CD4-positive, alpha-beta T cell treated with Interleukin-4 for 1 hour (primary cell): ENCODE measurements at places on chromosomes 3 and 15.
A peak's percentile ranks its signal among the peaks of the same experiment; 100 is the strongest.

- no peak for DNase-seq
These were observed 27.7 kb downstream of the HES1 start for GRCh38 chr3:194163697-194164096.

- DNase-seq = no peak
These were observed 44.0 kb downstream of the CD200 start for GRCh38 chr3:112376992-112377391.

GRCh38 chr3:71066356-71066755, 517.2 kb downstream of the FOXP1 start:
- DNase-seq = peak; percentile 50

DNA sequence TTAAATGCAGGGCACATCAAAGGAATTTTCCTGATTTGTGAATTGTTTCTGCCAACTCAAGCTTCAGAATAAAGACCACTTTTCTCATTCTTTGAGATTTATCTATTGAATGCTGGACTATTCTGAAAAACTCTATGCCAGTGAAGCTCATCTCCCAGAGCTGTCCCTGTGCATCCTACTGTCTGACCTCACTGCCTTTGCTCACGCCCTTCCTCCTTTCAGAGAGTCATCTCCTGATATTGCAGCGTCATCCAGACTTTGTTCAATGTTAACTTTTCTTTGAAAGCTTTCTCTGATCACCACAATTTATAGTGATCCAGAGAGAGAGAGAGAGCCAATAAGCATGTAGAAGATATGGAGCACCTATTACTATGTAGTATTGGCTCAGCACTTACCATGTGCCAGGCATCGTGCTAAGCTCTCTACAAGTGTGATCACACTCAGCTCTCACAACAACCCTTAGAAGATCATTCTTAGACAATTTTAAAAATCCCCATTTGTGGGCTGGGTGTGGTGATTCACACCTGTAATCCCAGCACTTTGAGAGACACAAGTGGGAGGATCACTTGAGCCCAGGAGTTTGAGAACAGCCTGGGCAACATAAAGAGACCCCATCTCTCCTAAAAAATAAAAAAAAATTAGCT, 30.2 kb upstream of the TLE3 start:
- DNase-seq = no peak

- DNase-seq = no peak
These were observed 621.4 kb downstream of the PDCD6IP start for GRCh38 chr3:34419801-34420200.

- no peak for DNase-seq
These were observed 303.9 kb downstream of the PDCD6IP start for GRCh38 chr3:34102288-34102687.

DNA sequence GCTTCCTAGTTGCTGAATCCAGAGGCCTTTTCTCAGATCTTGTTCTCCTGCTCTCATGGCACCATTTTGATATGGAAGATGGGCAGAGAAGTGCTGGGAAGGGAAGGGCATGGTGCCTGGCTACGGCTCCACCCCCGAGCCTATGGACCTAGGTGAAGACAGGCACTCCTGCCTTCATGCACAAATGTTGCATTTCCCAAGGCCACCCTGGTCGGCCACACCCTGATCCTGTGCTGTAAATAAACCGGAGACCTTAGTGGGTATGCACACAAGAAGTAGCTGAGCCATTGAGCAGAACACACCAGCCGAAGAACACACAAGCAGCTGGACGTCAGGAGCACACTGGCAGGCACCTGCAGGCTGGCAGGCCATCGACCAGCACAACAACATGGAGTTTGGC, 261.6 kb downstream of the SHQ1 start:
- DNase-seq = no peak

DNA sequence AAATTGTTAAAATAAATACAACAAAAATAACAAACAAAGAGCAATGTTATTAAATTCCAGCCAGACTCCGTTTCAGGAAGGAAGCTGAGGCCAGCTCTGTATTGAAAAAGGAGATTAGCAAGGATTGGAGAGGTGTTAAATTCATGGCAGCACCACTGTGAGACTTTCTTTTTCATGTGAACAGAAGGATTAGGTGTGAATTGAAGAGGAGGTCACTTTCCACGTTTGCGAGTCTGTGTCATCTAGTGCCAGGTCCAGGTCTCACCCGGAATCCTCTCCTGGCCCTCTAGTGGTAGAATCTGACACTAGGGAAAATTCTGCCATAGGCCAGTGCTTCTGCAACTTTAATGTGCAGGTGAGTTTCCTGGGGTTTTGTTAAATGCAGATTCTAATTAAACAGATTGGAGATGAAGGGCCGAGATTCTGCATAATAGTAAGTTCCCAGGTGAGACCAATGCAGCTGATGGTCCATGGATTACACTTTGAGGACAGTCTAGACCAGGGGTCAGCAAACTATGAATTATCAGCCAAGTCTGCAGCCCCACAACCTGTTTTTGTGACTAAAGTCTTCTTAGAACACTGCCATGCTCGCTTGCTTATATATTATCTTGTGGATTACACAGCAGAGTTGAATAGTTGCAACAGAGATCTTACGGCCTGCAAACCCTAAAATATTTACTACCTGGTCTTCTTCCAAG, 9.2 kb upstream of the SLC6A1 start:
- DNase-seq = peak; percentile 21

- no peak for DNase-seq
These were observed 994 bp downstream of the MESP1 start for GRCh38 chr15:89749951-89750559.

- DNase-seq = no peak
These were observed 27.5 kb downstream of the AVEN start for GRCh38 chr15:34011481-34011880.

- no peak for DNase-seq
These were observed 7.3 kb downstream of the PRKCD start for GRCh38 chr3:53168175-53168923.

DNA sequence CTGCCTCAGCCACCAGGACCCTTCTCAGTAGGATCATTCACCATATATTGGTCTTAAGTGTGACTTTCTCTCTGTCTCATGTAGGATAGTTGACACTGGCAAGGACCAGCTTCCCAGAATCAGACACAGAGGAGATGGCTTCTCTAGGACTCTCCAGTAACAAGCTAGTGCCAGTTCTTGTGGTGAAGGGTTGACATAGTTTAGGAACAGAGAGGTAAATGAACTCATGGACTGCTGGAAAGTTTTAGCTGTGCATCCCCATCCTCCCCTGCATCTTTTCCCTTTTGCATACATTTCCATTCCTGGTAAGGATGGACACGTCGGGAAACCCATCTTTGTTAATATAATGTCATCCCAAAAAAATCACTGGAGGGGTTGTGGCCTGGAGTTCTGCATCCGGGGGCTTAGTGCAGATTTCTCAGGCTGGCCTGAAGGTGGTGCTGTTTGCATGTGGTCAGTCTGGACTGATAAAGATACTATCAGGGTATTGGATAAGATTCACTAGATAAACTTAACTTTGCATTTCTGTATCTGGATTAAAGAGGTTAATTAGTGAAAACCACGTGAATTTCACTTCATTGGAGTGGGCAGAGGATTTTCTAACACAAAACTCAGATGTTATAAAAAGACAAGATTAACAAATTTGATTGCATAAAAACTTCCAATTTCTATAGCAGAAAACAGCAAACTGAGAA, 110.8 kb downstream of the TBC1D2B start:
- peak; percentile 61 for DNase-seq

DNA sequence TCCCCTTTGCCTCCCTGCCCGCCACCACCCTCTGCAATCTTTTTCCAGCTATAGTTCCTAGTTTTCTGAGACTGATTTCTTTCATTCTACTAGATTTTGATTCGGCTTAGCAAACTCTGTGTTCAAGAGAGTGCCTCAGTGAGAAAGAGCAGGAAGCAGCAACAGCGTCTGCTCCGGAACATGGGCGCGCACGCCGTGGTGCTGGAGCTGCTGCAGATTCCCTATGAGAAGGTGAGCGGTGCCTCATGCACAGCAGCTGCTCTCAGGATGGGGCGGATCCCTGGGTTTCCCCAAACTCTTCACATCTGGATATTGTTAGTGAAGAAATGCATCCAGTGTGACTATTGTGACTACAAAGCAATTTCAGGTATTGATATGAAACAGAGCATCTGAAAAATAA, 191.8 kb downstream of the ITPR1 start:
- DNase-seq = no peak

DNA sequence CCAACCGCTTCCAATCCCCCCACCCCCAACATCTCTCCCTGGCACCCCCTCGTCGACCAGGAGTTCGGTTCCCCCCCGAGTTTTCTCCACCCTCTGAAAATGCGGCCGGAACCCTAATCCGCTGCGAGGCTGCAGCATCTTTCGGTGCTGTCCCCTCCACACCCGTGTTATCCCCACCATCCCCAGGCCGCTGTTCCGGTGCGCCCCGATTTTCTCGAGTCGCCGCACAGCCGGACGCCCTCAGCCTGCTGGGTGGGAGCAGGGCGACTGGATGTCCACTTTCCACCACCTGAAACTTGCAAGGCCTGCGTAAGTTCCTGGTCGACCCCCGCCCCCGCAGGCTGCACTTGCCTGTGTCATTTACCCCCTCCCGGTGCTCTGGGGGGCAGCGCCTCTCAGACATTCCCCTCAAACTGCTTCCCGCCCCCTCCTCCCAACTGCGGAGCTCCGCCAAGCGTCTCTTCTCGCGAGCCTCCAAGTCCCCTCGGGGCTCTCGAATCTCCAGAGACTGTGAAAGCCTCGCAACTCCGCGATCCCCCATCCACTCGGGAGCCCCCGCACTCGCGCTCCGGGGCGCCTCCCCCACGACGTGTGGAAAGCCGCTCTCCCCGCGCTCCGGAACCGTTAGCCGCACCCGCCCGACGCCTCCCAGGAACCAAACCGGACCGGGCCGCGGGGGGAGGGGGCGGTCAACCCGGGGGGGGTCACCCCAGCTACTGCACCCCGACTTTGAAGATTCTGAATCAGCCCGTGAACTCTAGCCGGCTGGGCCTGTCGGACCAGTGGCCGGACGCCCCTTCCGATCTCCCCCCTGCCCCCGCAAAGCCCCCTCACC, 566 bp downstream of the ETV5 start:
- no peak for DNase-seq
